Fibroblast of villous mesenchyme (primary cell): ENCODE measurements at places on chromosomes 16 and 17.
A peak's percentile ranks its signal among the peaks of the same experiment; 100 is the strongest.

DNA sequence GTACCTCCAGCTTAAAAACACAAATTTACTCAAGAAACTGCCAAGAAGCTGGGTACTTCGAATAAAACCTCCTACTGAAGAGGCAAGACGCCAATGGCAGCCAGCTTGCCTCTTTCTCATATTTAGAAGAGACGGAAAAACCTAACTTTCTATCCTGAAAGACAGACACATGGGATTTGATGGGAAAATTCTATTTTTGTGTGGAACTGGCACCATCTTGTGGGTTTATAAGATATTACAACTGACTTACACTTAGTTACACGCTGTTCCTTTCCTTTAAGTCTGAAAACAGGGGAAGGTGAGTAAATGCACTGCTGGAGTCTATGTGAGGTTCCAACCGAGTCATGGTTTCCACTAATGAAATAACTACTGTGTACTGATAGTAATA, 10.3 kb downstream of the ZNF18 start:
- DNase-seq, result peak; percentile 57

GRCh38 chr16:81401035-81401950, 43.3 kb upstream of the CMIP start:
- DNase-seq, result peak; percentile 47

- no peak for DNase-seq
These were observed 31.8 kb upstream of the NSRP1 start for GRCh38 chr17:30084788-30085187.

DNA sequence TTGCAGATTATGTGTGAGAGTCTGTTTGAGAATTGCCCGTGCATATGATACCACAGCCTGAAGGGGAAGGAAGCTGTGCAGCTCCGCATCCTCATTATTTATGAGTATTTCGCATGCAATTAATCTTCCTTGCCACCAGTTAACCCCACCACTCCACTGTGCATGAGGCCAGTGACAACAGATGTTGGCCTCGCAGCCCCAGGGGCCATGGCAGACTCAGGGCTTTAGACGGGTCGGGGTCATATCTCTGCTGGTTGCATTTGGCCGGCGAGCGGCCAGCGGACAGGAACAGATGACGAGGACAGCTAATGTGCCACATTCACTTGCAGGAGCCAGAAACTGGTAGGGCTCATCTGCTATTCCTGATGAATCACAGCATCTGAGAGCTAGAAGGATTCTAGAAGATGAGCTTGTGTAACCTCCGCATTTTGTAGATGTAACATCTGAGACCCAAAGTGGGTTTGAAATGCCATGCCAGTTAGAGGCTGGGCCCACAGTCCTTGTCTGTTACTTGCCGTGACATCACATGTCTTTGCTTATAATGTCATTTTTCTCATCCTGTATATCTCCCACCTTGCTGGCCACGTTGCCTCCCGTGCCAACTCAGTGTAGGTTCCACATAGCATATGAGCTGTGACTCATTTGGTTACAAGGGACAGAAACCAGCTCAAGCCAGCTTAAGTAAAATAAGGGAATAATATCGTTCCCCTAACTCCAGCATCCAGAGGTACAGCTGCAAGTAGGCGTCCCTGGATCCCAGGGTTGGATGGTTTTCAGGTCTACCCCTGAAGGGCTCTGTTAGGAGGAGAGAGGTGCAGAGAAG, 137.2 kb downstream of the SNX29 start:
- DNase-seq, result no peak

GRCh38 chr16:87246269-87247065, 70.7 kb downstream of the C16orf95 start:
- no peak for DNase-seq

- DNase-seq, result no peak
These were observed 23.2 kb downstream of the SLC39A11 start for GRCh38 chr17:73069164-73069770.

- DNase-seq, result no peak
These were observed 857 bp upstream of the STAT5A start for GRCh38 chr17:42287305-42287976.

GRCh38 chr17:40791787-40792436, 7.8 kb downstream of the KRT28 start:
- DNase-seq, result peak; percentile 53

GRCh38 chr16:23907457-23907902, 71.7 kb downstream of the PRKCB start:
- DNase-seq, result no peak

DNA sequence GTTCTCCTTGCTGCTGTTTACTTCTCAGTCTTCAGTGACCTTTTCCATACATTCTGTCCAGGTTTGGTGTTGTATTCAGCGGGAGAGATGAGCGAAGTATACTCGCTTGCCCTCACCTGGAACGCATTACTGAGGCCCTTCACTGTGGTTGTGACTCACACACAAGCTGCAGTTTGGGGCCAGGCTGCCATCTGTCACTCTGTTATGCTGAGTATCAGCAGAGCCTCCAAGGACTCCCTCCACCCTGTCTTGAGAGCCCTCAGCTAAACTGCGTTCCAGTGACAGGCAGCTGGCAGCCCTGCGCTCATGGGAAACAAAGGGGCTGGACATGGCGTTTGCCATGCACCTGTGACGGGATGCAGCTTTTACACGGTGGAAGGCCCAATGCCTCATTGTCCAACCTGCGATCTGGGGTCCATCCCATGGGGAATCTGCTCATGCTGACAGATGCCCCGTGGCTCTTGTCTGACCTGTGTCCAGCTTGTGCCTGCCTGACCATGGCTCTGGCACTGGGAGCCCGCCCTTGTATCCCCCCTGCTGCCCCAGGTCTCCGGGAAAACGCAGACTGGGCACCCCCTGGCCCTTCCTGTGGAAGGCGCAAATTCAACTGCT, 6.5 kb upstream of the ZNF778 start:
- DNase-seq, result no peak

GRCh38 chr17:75615301-75615700, 17.9 kb upstream of the SMIM5 start:
- DNase-seq, result no peak

GRCh38 chr17:37231887-37232286, 143.9 kb upstream of the C17orf78 start:
- DNase-seq, result no peak

- DNase-seq, result peak; percentile 68
These were observed at the start of gene FAM83G for GRCh38 chr17:19004421-19005136. Gene FAM83G, minus strand, starts transcription at chr17:19004764. Its CDS starts 723 bp downstream, at chr17:19004041.

GRCh38 chr16:55655897-55656681, at the start of gene SLC6A2:
Gene SLC6A2, plus strand, starts transcription at chr16:55655988. Its CDS starts 707 bp downstream, at chr16:55656695.
- DNase-seq, result no peak
